ENCODE measurements at places on chromosomes 4 and X.

- no peak for DNase-seq
Measured at GRCh38 chr4:23333556-23333945, 556.3 kb downstream of the PPARGC1A start.

DNA sequence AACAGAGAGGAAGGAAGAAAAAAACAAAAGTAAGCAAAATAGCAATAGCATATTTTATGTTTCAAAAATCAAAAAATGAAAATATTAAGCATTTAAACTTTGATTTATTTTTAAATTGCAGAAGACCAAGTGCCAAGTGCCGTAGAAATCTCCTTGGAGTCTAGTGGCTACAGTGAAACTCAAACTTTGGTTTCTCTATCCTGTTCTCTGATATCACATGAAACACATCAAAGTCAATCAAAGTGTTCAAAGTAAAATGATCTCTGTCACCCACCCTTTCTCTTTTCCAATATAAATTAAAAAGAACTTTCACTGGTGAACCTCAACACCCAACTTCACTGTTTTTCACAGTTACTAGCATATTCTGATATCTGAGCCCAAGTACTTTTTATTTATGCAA lies 81.1 kb downstream of the HADH start:
- DNase-seq: no peak

DNA sequence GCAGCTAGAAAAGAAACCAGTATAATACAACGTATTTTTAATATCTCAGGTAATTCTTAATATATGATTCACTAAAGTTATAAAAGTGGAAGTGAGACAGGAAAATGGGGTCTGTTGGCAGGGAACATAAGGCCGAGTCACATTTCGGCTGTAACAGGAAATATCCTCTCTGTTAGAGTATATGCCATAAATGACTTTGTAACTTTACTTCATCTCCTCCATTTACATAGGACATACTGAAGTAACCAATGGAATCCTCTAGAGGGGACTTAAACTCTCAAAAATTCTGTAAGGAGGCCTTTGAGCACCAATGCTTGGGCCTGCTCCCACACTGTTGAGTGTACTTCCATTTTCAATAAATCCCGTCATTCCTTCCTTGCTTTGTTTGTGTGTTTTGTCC lies 71.3 kb downstream of the ANKRD17 start:
- DNase-seq: no peak

DNA sequence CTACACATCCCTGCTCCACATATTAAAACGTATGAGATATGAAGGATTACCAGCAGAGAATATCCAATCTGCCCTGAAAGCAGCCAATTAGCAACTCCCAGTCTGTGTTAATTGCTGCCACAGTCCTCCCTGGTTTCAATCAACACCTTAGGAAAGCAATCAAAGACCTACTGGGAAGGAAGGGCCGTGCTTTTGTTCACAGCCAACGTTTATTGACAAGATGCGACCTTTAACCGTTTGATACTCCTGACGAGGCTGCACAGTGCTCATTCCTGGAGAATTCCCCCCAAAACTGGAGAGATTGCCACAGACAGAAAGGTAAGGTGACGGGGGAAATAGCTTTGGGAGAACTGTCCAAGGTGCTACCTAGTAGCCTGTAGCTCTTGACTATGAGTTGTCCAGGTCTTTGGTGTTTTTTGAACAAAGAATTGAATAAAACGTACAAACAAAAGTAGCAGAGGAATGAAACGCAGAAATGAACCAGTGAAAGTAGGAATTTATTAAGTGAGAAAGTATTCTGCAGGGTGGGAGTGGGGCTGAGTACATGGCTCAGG lies 596.5 kb downstream of the NLGN4X start:
- no peak for DNase-seq

DNA sequence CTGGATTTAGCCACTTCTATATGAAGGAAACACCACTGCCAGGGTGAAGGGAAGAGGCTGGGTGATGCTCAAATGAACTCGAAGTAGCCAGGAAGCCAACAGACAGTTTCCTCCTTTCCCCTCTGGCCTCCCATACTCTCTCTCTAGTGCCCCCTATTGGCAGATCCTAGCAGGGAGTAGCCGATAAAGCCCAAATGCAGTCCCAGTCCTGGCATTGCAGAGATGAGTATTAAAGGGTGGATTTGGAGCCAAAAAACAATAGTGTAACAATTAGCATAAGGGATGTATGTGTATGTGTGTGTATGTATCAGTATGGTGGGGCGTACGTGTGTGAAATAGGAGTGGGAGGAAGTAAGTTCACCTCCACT lies 213.8 kb upstream of the LDB2 start:
- no peak for DNase-seq

- no peak for DNase-seq
Measured at GRCh38 chr4:18882468-18882867, 860.9 kb upstream of the LCORL start.

- DNase-seq: no peak
Measured at GRCh38 chr4:2574863-2575262, 38.4 kb downstream of the FAM193A start.

- no peak for DNase-seq
Measured at GRCh38 chrX:7059214-7059838, 88.2 kb upstream of the STS start.

- DNase-seq: no peak
Measured at GRCh38 chr4:183860731-183861130, 44.4 kb upstream of the STOX2 start.

DNA sequence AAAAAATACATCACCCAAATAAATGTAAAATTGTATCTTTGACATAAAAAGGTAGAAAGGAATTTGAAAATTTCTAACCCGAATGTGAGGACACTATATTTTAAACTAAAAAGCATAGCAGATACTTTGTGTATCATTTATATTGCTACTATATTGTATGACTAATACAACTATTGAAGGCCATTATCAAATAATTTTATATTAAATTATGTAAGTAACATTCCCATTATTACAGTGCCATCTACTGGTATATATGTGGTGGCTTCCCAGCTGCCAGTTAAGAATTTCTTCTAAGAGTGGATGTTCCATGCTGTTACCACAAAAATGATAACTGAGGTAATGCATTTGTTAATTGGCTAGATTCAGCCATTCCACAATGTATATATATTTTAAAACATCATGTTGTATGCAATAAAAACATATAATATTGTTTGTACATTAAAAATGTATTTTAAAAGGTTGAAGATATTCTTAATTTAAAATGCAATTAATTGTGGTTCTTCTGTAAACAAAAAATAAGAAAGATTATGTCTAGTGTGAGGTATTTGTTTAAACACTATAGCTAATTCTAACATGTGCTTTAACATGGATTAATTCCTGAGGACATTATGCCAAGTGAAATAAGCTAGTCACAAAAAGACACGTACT lies 65.3 kb downstream of the EGF start:
- no peak for DNase-seq

- DNase-seq: no peak
Measured at GRCh38 chrX:95076449-95076848, 1402.4 kb downstream of the FAM133A start.

GRCh38 chr4:48191758-48192157 lies 57.7 kb upstream of the TXK start:
- no peak for DNase-seq

- DNase-seq: no peak
Measured at GRCh38 chr4:85938062-85938461, 421.8 kb downstream of the MAPK10 start.

DNA sequence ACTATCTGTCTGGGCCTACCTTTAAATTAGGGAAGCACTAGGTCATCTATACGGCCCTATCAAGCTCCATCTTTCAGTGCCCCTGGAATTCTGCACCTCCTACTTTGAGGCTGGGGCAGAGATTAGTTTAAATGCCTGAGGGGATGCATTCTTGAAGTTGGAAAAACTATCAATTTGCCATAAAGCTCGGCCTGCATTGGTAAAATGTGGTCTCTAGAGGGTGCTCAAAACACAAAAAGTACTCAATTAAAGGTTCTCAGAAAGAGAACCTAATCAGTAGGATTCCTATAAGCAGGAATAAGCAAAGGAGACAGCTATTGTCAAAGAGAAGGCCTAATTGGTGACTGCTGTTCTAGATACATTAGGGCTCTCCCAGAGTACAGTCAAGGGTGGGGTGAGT lies 111.7 kb downstream of the AMER1 start:
- DNase-seq: no peak

- no peak for DNase-seq
Measured at GRCh38 chrX:121782976-121783375, 735.6 kb downstream of the GLUD2 start.

GRCh38 chr4:92359491-92359890 lies 55.7 kb downstream of the GRID2 start:
- no peak for DNase-seq

DNA sequence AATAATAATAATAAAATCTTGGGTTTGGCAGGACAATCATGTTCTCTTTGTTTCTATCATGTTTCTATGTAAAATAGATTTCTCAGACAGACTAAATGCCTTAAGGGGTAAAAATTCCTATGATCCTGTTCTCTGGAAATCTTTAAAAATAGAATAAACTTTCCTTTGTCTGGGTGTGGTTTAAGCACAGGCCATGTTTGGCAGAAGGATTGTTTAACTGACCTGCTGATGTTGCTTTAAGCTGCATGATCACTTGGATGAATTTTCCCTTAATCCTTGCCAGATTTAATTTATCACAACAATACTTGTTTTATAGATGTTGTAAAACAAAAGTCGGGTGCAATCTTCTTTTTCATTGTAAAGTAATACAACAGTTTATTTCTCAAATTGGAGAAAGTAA lies 341.7 kb upstream of the FAT1 start:
- no peak for DNase-seq

DNA sequence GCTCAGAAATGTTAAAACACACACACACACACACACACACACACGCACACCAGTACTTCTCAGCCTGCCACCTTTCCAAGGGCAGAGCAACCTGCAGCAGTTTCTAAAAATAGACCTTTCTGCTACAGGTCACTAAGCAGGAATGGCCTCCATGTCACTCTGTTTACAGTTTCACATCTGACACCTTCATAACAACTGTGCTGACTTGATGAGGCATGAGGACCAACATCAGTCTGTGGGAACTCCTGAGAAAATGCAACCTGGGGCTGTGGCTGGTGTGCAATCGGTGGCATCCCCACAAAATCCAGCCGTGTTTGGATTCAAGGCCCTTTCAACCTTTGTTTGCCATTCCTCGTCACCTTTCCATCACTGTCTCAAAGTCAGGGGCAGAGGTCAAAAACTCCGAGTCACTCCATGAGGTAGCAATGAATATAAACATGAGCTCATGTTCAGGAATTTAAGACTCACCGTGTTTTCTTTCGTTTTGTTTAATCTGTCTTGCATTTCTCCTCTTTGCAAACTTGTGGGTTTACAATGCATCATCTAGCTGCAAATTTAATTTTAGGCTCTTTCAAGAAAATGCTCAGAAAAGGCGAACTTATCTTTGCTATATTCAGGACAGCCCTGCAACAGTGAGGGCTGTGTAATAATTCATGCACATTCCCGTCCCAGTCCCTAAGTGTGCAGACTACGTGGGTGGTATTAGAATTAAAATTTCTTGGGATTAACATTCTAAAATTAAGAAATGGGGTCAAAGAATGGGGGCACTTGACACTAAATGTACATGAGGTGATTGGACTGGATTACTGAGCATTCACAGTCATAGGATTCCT lies 135.3 kb downstream of the SHROOM3 start:
- DNase-seq: no peak

- no peak for DNase-seq
Measured at GRCh38 chrX:131792356-131792749, 230.7 kb upstream of the STK26 start.

DNA sequence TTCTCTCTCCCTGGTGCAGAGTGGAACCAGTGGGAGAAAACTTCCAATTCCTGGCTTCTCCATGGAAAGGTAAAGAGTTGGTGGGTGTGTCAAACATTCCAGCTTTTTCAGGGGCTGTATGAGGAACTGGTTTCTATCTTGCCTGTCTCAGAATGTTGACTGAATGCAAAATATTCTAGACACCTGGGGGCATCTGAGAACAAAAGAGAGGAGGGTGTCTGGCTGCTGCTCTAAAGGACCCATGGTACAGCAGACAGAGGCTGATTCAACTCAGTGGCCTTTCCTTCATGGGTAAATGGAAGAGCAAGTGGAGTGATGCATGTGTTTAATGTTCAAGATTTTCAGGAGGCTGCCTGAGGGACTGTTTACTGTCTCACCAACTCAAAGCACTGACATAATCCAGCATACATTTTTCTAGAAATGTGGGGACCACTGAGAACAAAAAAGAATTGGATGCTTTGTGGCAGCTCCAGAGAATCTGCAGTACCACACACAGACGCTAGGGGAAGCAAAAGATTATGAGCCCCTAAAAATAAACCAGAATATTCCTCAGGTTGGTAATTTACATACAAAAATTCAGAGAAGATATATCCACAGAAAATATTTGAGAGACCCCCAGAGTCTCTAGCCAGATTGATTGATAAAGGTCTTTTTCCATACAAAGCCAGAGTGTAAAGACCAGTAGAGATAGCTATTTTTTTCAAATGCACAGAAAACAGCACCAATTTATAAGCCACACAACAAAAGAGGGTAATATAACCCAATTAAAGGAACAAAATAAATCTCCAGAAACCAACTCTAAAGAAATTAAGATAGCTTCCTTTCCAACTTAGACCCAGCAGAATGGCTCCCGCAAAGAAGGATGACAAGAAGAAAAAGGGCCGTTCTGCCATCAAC lies 48.0 kb upstream of the STARD8 start:
- DNase-seq: no peak
